ENCODE measurements at places on chromosomes 2 and 18.

DNA sequence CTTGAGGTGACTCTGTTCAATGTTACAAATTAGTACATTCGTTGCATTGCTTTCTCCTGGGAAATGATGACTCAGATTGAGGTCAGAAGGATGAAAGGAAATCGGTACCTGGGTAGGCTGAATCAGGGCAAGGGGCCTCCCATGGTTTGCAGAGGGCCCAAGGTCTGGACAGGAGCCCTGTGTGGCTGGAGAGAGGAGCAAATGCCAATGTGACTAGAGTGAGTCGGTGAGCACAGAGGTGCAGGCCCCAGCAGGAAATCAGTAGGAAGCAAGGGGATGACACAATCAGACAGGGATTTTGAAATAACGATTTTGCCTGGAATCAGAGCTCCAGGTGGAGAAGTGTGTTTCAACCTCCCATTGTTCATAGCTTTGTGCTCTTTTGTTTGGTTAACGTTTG, 118.9 kb downstream of the CCDC102B start:
- H3K27ac ChIP-seq, result peak overlapping the region; percentile 25
- no peak overlapping the region for H3K4me3 ChIP-seq
- peaks cover 11% of the 10 kb centered on the region for H3K4me1 ChIP-seq
- H3K27me3 ChIP-seq, result no peaks in the 10 kb centered on the region
- no peaks in the 10 kb centered on the region for H3K36me3 ChIP-seq

GRCh38 chr2:204726831-204727230, 181.6 kb downstream of the PARD3B start:
- no peaks in the 10 kb centered on the region for H3K4me1 ChIP-seq
- H3K36me3 ChIP-seq, result no peaks in the 10 kb centered on the region
- H3K27ac ChIP-seq, result no peak overlapping the region
- H3K4me3 ChIP-seq, result no peak overlapping the region

- no peaks in the 10 kb centered on the region for H3K36me3 ChIP-seq
- no peak for DNase-seq
- no peaks in the 10 kb centered on the region for H3K4me1 ChIP-seq
Measured at GRCh38 chr2:44897406-44897805, 44.1 kb upstream of the SIX3 start.

- H3K36me3 ChIP-seq, result peaks cover 34% of the 10 kb centered on the region
- no peaks in the 10 kb centered on the region for H3K27me3 ChIP-seq
- no peak overlapping the region for H3K4me3 ChIP-seq
- H3K4me1 ChIP-seq, result peaks cover 4% of the 10 kb centered on the region
- H3K27ac ChIP-seq, result no peak overlapping the region
- DNase-seq, result no peak
Measured at GRCh38 chr2:201464547-201464946, 13.0 kb downstream of the STRADB start.

GRCh38 chr2:241122376-241123002, 20.4 kb upstream of the MTERF4 start:
- H3K27ac ChIP-seq, result peak overlapping the region; percentile 30
- H3K4me3 ChIP-seq, result no peak overlapping the region
- H3K27me3 ChIP-seq, result no peaks in the 10 kb centered on the region
- peaks cover 25% of the 10 kb centered on the region for H3K4me1 ChIP-seq
- peaks cover 36% of the 10 kb centered on the region for H3K36me3 ChIP-seq

DNA sequence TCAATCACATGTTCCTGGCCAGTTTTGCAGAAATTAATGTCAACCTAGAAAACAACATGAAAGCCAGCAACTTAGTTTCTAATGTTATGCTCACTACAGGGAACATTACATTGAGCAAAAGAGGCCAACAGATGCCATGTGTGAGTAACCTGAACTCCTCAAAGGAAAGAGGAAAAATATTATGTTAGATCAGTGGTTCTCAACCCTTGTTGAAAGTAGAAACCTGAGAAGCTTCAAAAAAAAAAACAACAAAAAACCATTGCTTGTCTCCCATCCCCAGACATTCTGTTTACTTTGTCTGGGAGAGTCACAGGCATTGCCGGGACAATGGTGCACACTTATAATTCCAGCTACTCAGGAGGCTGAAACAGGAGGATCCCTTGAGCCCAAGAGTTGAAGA, 57.7 kb downstream of the METTL4 start:
- no peak for DNase-seq
- H3K27me3 ChIP-seq, result no peaks in the 10 kb centered on the region
- no peak overlapping the region for H3K27ac ChIP-seq

GRCh38 chr18:8499810-8500675, 109.2 kb upstream of the RAB12 start:
- no peak overlapping the region for H3K4me3 ChIP-seq
- no peak overlapping the region for H3K27ac ChIP-seq
- DNase-seq, result no peak
- H3K36me3 ChIP-seq, result no peaks in the 10 kb centered on the region
- H3K27me3 ChIP-seq, result peaks cover 7% of the 10 kb centered on the region
- no peaks in the 10 kb centered on the region for H3K4me1 ChIP-seq

- no peaks in the 10 kb centered on the region for H3K4me1 ChIP-seq
- H3K27ac ChIP-seq, result no peak overlapping the region
- no peak overlapping the region for H3K4me3 ChIP-seq
Measured at GRCh38 chr2:60567919-60568768, 14.7 kb upstream of the BCL11A start.

DNA sequence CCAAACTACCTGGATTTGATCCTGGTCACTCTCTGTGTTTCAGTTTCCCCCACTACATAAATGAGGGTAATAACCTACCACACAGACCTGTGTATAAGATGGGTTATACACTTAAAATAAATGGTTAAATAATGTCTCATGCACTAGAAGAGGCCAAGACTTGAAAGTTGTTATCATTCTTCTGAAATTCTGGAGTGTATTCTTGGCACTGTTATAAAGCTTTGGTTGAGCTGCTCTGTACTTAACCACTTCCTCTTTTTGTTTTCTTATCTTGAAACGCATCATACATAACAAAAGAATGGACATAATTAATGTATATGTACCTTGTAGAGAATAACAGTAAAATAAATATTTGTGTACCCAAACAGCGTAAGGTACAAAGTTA, 281.0 kb downstream of the AFF3 start:
- H3K27me3 ChIP-seq, result no peaks in the 10 kb centered on the region
- no peak overlapping the region for H3K4me3 ChIP-seq
- no peaks in the 10 kb centered on the region for H3K36me3 ChIP-seq
- DNase-seq, result no peak
- peaks cover 18% of the 10 kb centered on the region for H3K4me1 ChIP-seq

DNA sequence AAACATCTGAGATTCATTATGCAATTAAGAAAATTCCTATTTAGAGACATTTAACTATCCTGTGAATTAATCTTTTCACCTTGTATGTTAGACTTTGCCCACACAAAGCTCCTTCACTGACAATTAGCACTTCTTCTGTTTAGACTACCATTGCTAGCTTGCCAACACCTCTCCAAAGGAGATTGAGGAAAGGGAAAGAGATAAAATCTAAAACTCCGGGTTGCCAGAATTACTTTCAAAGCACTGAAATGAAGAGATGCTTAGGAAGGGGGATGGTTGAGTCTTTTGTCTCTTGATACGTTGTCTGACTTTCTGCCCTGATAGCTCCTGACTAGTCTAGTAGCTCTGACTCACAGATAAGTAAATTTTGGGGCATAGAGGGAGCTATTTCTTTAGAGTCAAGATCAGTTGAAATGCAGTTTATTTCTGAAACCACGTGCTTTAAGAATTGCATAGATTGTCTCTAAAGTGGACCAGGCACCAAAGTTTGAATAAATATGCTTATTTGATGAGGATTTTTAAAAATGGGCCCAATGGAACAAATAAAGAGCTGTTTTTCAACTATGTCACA, 74.1 kb upstream of the DSEL start:
- no peak overlapping the region for H3K27ac ChIP-seq
- H3K4me1 ChIP-seq, result no peaks in the 10 kb centered on the region
- peaks cover 8% of the 10 kb centered on the region for H3K27me3 ChIP-seq

DNA sequence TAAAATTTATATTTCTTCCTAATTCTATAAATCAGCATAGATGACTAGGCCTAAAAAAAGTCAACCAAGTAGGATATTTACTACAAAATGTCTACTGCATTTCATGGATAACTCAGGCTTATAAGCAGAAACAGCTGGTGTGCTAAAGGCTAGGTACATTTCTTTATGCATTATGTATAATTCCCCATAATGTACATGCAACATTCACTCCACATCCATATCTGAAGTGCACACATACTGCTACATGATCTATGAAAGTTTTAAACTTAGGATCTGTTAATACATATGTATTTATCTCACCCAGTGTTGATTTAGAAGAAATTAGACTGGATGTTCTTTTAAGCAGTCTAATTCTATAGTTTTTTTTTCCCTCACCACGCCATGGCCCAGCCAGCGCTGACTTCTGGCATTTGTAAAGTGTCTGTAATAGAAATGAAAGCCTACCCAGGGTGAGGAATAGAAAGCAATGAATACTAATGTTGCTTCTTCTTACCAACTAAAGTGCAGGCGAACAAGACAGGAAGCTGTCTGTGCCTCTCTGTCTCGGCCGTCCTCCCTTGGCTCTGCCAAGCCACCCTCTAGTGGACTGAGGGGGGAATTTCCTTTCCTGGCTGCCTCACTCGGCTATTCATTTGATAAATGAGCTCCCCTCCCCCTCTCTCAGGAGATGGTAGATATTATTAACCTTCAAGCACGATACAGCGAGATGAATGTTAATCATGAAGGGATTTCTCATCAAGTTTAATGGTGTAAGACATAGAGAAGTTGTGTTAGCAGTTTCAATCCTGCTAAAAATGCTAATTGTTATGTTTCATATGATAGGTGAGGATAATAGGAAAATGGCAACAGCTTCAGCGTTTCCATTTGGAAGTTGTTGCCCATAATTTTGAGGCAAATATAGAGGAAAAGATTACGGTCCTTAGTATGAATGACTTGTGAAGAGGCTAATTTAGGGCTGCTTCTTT, 384.5 kb downstream of the MTX2 start:
- peak; percentile 59 for DNase-seq
- peaks cover 32% of the 10 kb centered on the region for H3K27me3 ChIP-seq
- peaks cover 4% of the 10 kb centered on the region for H3K4me1 ChIP-seq
- no peak overlapping the region for H3K4me3 ChIP-seq

DNA sequence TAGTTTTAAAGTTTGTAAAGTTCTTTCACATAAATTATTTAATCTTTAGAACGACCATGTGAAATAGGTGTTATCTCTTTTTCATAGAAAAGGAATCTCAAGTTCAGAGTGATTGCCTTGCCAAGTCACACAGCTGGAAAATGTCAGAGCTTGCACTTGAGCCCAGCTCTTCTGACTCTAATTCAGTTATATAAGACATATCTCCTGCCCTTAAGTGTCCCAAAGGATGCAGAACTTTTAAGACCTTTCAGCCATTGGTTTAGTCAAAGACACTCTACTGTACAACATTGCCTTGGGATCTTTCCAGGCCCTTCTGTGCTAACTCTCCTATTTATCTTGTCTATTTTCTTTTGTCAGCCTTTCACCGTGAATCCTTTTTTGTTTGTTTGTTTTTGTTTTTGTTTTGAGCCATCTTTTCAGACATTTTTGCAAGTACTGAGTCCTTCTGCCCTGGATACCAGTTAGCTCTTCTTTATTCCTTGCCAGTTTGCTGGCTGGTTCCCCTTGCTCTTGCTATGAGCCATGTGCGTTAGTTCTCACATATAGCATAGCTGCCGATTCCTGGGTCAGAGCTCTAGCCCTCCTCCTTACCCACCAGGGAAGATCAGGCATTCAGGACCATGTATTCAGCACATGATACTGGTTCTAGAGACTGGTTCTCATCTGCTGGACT, 160.0 kb upstream of the MYO3B start:
- H3K27me3 ChIP-seq, result no peaks in the 10 kb centered on the region
- H3K27ac ChIP-seq, result no peak overlapping the region
- no peaks in the 10 kb centered on the region for H3K4me1 ChIP-seq
- no peak for DNase-seq
- no peak overlapping the region for H3K4me3 ChIP-seq

DNA sequence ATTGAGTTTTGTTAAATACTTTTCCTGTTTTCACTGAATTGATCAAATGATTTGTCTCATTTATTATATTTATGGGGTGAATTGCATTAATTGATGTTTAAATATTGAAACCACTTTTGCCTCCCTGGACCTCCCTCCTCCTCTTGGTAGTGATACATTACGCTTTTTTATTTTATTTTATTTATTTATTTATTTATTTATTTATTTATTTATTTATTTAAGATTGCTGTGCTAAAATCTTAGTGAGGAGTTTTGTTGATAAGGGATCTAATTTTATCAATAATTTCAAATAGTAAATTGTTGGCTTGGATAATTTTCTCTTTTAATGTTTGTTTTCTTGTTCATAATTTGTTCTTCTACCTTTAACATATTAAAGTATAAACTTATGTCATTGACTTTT, 1281.0 kb upstream of the NXPH2 start:
- H3K4me1 ChIP-seq, result no peaks in the 10 kb centered on the region
- no peak overlapping the region for H3K4me3 ChIP-seq
- H3K27me3 ChIP-seq, result no peaks in the 10 kb centered on the region
- no peaks in the 10 kb centered on the region for H3K36me3 ChIP-seq

DNA sequence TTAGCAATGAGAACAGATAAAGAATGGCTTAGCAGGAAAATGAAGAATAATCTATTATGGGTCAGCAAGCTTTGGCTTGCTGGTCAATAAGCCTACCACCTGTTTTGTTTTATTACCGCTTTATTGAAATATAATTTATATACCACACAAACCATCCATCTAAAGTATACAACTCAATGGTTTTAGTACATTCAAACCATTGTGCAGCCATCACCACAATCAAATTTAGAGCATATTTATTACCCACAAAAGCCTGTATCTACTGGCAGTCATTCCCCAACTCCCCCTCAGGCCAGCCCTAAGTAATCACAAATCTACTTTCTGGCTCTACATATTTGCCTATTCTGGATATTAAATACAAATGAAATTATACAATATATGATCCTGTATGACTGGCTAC, 17.2 kb downstream of the PPP3R1 start:
- H3K36me3 ChIP-seq, result no peaks in the 10 kb centered on the region
- DNase-seq, result no peak
- peaks cover 83% of the 10 kb centered on the region for H3K4me1 ChIP-seq
- no peak overlapping the region for H3K4me3 ChIP-seq
- no peak overlapping the region for H3K27ac ChIP-seq
- H3K27me3 ChIP-seq, result no peaks in the 10 kb centered on the region

DNA sequence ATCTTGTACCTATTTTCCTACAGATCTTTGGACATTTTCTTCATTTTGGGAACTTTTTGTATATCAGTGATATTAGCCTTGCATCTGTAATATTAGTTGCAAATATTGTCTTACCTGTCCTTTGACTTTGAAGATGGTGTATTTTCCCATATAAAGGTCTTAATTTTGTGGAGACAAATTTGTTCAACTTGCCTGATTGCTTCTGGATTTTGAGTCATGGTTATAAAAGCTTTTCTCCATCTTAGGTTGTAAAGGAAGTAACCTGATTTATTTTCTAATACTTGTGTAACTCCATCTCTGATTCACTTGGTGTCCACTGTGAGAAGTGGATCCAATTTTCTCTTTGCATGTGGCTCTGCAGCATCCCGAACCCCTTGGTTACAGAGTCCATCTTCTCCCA, 97.7 kb upstream of the OTOS start:
- H3K36me3 ChIP-seq, result no peaks in the 10 kb centered on the region
- no peak overlapping the region for H3K4me3 ChIP-seq
- no peak for DNase-seq
- H3K4me1 ChIP-seq, result peaks cover 2% of the 10 kb centered on the region
- no peak overlapping the region for H3K27ac ChIP-seq
- no peaks in the 10 kb centered on the region for H3K27me3 ChIP-seq

GRCh38 chr2:11505652-11506610, 27.9 kb upstream of the GREB1 start:
- no peaks in the 10 kb centered on the region for H3K36me3 ChIP-seq
- no peak overlapping the region for H3K4me3 ChIP-seq
- DNase-seq, result no peak
- no peak overlapping the region for H3K27ac ChIP-seq
- H3K4me1 ChIP-seq, result no peaks in the 10 kb centered on the region

- peaks cover 33% of the 10 kb centered on the region for H3K36me3 ChIP-seq
- H3K27me3 ChIP-seq, result no peaks in the 10 kb centered on the region
- peak overlapping the region; percentile 80 for H3K27ac ChIP-seq
- no peak for DNase-seq
- H3K4me3 ChIP-seq, result no peak overlapping the region
Measured at GRCh38 chr2:174587579-174587978, 10.0 kb downstream of the WIPF1 start.
